Activated T-helper 17 cell treated with anti-CD3 and anti-CD28 coated beads, Interleukin-2, amount 50 U/mL, for 72 hours (primary cell): ENCODE measurements at places on chromosomes 5 and 9. TPM values are rescaled to one million over a fixed set of nuclear protein-coding genes. Genes with fewer than 3 reads are reported as not detected.
A peak's percentile ranks its signal among the peaks of the same experiment; 100 is the strongest.

DNA sequence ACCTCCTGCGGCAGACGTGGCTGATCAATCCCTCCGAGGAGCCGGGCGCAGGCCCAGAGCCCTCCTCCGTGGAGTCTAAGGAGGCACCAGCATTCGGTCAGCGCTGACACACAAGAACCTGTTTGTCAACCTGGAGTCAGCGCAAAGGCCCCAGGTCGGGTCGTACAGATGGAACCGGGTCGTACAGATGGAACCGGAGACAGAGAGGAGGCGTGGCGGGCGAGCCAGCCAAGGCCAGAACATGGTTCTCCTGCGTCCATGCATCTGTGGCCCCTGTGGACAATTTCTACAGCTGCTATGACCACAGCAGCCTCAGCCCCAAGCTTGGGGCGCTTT lies 125.1 kb upstream of the SARDH start:
- no peak for ATAC-seq

- no peak for ATAC-seq
Measured at GRCh38 chr5:163951069-163951468, 445.6 kb downstream of the MAT2B start.

DNA sequence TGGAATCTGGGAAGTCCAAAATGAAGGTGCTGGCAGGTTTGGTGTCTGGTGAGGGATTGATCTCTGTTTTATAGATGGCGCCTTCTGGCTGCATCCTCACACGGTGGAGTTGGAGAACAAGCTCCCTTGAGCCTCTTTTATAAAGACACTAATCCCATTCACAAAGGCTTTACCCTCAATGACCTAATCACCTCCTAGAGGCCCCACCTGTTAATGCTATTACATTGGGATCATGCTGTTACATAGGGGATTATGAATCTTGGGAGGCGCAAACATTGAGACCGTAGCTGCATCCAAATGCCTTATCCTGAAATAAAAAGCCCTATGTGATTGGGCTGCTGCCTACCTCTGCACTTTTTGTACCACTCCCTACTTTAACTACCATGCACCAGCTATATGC lies 197.1 kb upstream of the HMHB1 start:
- no peak for ATAC-seq

DNA sequence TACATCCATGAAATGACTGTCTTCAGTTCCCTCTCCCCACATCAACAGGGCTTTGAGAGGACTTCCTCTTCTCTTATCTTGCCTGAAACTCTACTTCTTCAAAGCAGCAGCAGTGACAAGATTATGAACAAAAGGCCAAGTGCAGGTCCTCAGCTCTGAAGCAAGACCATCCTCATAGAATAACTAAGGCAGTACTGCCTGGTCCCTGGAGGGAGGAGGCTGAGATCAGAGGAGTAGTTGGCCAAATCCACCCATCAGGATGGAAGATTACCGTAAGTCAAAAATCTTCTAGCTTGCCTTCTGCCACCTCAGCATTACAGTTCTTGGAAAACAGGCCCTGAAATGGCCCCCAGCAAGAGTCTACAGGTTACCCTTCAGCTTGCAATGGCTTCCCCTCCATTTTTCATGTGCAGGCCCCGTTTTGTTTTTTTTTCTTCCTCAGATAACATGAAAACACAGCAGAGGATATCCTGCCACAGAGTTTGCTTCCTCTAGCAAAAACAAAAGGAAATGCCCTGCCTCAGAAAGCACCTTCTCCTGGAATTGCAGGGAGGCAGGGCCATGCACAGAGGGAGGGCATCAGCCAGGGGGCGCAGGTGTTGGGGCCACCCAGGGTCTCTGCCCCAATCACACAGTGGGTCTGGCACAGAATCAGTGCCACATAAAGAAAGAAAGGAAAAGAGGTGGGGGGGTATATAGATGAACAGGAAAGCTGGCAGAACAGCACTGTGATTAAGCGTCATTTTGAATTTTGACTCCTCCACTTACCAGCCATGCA lies 40.0 kb downstream of the KLHL3 start:
- peak; percentile 56 for ATAC-seq

GRCh38 chr5:31355337-31355736 lies 161.9 kb downstream of the CDH6 start:
- ATAC-seq = no peak

KCNT1 gene
- total RNA-seq = not detected
